Activated T-helper 1 cell treated with anti-CD3 and anti-CD28 coated beads, Interleukin-2, amount 50 U/mL, for 16 hours (primary cell): ENCODE measurements at places on chromosomes 4 and X.

DNA sequence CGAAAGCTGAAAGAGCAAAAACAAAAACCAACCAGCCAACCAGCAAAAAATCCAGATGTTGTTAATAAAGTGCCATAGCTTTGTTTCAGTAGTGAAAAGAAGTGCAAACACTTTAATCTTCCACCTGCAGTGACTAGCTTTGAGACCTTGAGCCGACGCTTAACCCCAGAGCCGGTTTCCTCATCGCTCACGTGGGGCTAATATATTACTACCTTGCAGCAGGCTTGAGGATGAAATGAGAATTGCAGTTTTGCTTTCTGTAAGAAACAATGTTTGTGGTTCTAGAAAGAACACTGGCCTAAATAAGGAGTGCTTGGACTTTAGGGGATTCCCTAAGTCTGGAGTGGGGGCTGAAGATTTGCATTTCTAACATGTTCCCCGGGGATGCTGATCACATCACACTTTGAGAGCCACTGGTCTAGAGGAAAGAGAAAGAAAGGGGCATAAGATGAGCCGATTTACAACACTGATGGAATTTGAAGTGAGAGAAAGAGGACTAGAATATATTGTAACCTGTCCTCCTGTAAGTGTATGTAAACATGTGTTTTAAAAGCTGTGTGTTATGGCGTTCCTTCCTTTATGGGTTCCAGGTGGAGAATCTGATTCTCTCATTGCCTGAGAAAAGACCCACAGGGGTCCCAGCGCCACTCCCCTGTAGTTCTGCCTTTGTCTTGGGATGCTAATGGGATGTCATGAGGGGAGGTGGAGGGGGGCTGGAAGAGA is 1.4 kb downstream of the FGF2 start:
- no peak for DNase-seq

DNA sequence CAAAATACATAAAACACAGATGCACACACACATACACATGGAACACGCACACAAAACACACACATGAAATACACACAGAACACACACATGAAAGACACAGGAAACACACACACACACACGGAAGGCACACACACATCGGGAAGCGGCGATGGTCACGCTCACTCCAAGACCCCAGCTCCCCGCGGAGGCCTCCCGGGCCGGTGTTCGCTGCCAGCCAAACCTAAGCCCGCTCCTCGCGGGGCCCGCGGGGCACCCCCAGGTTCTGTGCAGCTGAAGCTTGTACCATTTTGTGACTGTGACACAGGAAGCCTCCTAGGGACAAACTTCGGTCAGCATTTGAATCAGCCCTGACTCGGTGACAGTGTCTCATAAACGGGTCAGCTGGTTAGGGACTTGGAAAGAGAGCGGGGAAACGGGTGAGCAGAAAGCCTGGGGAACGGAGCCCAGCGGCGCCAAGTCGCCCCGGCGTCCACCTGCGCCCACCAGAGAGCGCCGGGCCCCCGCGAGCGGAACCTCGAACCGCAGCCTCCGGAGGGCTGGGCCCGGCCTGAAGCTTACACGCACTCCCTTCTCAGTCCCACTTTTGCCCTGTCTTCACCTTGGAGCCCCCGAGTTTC is 32.1 kb downstream of the F11 start:
- no peak for DNase-seq

DNA sequence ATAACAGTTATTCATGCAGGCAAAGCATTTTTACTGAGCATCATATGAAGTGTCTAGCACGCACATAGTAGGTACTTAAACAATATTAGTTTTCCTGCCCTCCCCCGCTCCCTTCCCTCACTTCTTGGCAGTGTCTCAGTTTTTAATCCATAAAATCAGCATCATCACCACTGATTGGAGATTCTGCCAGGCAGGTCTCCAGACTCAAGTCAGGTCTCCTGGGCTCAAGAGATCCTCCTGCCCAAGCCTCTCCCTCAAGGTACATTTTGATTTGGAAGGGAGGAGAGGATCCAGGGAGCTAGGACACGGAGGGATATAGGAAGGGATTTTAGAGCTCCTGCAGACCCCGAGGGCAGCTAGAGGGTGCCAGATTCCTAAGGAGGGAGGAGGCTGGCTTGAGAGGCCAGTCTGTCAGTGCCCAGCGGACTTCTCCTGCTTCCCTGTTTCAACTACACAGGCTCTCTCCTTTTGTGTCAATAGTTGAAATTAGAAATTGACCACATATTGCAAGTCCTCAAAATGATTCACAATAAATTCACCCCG is 4.4 kb upstream of the FAT1 start:
- DNase-seq, result no peak

DNA sequence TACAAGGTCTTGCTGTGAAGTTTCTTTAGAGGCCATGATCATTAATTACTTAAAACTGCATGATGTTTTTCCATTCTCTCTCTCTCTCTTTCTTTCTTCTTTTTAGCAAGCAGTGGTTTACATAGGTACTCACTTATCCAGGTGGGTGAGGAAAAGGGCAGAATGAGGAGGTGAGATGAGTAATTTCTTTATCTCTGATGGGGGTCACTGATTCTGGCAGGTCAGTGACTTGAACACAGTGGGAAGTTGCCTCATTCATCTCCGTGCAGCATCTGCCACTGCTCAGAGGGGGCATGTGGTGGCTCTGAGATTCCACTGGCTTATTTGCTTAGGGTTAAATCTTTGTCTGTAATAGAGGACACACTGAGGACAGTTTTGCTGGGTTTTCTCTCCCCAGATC is 62.6 kb downstream of the FAM114A1 start:
- DNase-seq, result no peak

GRCh38 chrX:31114858-31115257 is 43.0 kb upstream of the FTHL17 start:
- no peak for DNase-seq

- no peak for DNase-seq
These were observed 278.2 kb upstream of the CXXC4 start for GRCh38 chr4:104772849-104773248.

DNA sequence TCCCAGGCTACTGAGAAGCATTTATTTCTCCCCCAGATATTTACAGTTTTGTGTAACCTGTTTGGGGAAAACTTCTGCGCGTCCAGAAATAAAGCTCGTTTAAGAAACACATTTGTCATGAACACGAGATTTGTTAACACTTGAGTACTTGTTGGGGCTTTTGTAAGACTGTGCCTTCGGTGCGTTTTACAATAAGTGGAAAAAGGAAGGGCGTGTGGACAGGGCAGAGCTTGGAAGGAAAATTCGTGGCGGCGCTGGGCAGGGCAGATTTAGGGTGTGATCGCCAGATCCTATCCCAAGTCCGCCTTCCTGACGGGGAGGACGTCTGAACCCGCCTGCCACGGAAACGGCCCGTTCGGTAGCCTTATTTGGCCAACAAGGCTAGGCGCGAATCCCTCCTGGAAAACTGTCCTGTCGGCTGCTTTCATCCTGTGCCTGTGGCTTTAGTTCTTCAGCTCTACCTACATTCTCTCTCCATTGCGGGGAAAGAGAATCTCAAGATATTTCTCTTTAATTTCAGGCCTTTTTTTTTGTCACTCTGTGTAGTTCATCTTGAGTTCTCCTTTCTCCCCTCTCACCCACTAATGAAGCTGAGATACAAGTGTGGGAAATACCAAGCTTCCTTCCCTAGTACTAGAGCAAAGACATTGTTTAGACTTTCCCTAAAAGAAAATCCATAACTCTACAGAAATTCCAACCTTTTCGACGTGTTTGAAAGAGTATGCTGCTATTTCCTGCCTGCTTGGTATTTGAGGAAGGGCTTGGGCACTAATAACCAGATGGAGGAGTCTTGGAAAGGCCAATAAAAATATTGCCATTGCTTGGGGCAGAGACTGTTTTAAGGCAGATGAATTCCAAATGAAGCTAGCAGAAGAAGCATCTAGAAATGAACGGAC is 982 bp downstream of the PDLIM5 start:
- DNase-seq, result no peak

DNA sequence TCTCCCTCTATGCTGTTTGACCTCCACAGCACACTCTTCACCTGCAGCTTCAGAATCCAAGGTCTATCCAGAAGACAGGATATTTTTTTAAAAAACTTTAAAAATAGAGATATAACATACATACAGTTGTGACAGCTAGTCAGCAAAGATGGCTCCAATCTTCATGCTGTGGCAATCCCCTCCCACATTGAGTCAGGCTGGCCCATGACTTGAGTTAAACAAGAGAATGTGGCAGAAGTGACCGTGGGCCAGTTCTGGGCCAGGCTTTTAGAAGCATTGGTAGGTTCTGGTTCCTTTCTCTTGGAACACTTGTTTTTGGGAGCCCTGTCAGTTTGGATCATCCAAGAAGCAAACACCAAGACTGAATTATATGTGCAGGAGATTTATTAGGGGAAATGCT is 36.1 kb upstream of the REPS2 start:
- DNase-seq, result no peak

DNA sequence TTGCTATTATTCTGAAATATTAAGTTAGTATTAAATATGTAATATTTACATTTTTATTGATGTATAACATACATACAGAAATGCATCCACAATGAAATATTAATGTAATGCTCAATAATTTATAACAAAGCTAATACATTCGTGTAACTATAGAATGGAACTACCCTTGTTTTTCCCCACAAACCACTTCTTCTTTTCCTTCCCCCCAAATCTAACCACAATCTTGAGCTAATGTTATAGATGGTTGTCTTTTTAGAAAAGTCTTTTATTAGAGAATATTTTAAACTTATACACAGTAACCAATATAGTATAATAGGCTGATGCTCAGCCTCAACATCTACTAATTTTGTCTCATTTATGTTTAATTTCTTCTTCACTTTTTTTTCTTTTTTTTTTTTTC is 4.5 kb upstream of the ZNF732 start:
- DNase-seq, result no peak

DNA sequence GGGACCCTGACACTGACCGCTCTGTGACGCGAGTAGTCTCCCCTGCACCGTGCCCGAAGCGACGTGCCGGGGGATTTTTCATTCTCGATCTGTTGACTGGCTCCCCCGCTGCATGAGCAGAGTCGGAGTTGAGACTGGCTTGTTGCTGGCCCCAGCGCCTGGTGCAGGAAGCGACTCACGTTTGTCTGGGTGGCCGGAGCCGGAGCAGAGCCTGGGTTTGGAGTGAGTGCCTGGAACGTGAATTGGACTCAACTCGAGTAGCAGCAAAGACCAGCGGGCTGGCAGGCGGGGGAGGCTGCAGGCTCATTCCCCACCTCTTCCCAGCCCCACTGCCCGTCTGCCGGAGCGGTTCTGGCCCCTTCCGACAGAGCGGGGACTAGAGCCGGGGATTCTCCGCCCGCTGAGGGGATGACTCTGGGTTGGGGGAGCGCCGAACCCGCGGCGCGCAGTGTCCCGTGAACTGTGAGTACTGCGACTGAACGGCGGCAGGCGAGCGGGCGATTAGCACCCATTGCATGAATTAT is 554 bp downstream of the PCDH7 start:
- no peak for DNase-seq

DNA sequence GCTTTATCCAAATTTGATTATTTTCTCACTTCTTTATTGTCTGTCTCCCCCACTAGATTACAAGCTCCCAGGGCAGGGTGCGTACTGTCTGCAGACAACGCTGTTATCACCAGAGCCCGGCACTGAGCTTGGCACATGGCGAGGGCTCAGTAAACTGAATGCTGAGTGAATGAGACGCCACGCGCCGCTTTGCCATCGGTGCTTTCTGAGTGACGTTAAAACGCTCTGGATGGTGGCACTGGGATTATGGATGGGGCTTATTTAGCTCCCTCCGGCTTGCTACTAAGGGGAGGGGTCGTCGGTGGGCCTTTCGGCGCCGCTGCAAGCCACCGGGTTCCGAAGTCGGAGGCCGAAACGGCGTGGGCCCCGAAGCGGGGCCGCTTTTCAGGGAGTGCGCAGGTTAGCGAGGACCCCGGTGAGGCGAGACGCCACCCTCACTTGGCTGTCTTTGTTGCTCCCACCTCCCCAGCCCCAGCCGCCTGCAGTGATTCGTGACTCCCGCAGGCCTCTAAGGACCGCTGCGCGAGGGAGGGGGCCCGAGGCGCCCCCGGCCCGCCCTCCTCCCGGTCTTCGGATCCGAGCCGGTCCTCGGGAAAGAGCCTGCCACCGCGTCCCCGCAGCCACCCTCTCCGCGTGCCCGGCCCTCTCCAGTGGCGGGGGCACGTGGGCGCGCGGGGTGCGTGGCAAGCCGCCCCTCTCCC is 569 bp upstream of the FHL1 start:
- DNase-seq, result no peak

DNA sequence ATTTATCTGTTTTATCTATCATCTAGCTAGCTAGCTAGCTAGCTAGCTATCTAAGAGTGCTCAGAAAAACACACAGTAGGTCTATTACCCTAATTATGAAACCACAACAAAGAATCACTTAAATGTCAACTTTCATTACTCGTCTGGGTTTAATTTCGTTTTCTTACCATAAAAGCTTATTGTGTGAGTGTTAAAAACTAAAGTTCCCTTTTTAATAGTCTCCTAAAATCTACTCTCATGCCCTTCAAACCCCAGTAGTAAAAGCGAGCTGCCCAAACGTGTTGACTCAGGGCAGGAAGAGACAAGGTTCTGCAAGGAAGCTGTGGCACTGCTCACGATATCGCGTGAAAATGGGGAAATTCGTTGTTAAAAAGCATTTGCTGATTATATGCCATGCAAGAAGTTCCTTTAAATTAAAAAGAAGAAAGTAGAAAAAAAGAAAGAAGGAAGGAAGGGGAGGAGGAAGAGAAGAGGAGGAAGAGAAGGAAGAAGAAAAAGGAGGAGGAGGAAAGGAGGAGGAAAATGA is 595 bp downstream of the MBNL3 start:
- DNase-seq, result no peak

GRCh38 chr4:56149591-56149990 is 200.8 kb downstream of the CEP135 start:
- DNase-seq, result no peak

DNA sequence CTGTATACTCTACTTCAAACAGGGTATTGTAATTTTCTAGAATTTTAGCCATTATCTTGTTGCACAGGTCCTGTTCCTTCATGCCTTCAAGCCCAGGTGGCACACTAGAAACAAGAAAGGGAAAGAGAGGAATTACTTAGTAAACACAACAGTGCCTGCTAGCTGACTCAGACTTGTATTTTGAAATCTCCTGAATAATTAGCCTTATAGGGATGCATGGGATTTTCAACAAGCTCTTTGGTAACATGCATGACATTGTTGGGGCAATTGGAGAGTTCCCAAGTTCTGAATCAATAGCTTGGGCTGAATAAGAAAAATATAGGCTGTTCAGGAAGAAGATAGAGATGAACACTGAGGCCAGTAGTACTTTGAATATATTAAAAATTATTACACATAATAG is 118.8 kb downstream of the FAM13A start:
- DNase-seq, result no peak

DNA sequence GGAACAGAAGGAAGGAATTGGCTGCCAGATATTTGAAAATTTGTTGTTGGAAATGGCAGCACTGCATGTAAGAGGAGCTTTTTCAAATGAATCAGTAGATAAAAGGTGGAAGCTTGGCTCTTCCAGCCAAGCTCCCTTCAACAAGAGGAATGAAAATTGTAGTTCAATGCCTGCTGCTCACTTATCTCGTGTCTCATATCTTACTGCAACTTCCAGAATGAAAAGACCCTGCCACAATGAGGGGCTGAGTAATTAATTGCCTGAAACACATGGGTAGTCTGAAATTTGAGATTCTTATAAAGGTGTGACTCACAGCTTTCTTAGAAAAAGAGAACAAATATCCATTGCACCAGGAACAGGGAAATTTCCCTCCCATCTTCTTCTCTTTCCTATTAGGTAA is 53.0 kb downstream of the HAND2 start:
- no peak for DNase-seq

GRCh38 chrX:21711129-21711847 is 46.6 kb downstream of the SMPX start:
- DNase-seq, result no peak
